HAP-1 (cell line): ENCODE measurements at places on chromosomes 1 and 21.

- peak; percentile 91 for DNase-seq
These were observed 11.4 kb downstream of the THBS3 start for GRCh38 chr1:155196103-155196892.

GRCh38 chr1:225449261-225449660, 21.4 kb upstream of the LBR start:
- no peak for DNase-seq

- DNase-seq, result no peak
These were observed 59.6 kb downstream of the RGS21 start for GRCh38 chr1:192376374-192376773.

GRCh38 chr1:111201275-111202090, 1.0 kb upstream of the DENND2D start:
- no peak for DNase-seq

GRCh38 chr1:25343872-25344271, 5.7 kb downstream of the TMEM50A start:
- no peak for DNase-seq

DNA sequence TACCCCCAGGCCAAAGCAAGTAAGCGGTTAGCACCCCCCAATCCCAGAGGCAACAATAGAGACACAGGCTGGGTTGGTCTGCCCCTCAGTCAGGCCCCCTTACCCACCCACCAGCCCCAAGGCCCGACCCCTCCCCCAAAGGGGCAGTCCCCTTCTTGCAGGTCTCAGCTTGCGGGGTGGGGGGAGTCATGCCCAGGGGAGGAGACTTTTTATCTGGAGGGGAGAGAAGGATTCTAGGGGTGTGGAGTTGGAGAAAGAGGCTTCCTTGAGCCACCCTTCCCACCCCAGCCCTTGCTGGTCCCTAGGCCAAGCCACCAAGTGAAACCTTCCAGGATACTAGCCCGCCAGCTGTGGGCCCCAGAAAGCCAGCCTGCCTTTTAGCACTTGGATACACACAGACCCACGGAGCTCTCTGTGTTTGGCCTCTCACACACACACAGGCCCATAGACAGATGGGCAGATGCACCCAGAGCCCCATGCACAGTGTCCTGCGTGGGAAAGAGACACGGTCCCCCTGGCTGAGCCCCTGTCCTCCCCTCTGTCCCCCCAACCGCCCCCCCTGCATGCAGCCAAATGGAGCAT, 7.1 kb downstream of the TMEM54 start:
- DNase-seq, result no peak

- no peak for DNase-seq
These were observed 57.8 kb downstream of the HMCN1 start for GRCh38 chr1:185792040-185792439.

DNA sequence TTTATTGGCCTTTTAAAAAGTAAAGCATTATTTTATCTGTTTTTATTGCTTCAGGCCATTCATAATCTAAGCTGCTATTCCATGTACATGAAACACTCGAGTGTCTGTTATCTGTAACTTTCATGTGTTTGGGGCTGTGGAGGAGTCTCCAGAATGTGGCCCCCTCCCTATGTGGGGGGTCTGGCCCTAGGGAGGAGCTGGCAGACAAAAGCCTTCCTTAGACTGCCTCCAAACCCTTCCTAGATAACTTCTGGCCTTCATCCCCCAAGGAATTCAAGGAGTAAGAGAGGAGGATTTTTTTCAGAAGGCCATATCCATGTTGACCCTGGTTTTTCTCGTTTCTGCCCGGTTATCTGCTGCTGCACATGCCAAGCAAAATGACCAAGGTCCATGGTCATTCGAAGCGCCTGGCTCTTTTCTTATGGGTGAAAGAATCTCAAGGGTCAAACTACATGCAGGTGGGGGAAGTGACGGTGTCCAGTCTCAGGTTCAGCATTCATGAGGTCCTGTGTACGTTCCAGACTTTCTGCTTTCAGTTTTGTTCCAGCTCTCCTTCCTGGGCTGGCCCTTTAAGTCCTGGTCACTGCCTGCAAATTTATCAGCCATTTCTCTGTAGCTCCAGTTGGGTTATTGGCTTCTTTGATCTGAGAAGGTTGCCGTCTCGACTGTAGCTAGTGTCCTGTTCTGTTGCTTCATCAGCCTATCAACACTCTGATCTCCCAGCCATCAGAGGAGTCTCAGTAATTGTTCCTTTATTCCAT, 8.3 kb downstream of the TENT5C start:
- DNase-seq, result no peak

GRCh38 chr1:90357995-90358394, 359.1 kb downstream of the BARHL2 start:
- DNase-seq, result no peak
